ENCODE measurements at places on chromosomes 11 and 22. TPM values are rescaled to one million over a fixed set of nuclear protein-coding genes. Genes with fewer than 3 reads are reported as not detected.

SNX19 gene
- 48.3 TPM for total RNA-seq

SVIP gene
- total RNA-seq = 6.9 TPM

IGF2 gene
- total RNA-seq = 30.0 TPM

SMIM35 gene
- not detected for total RNA-seq

UPB1 gene
- total RNA-seq = not detected

LMO2 gene
- 2.4 TPM for total RNA-seq

BTBD18 gene
- total RNA-seq = not detected

LTBP3 gene
- 47.3 TPM for total RNA-seq

CCDC89 gene
- total RNA-seq = not detected

LDHA gene
- 1,779 TPM for total RNA-seq

BBOX1 gene
- 13.2 TPM for total RNA-seq

BRSK2 gene
- 0.28 TPM for total RNA-seq

PGA5 gene
- total RNA-seq = not detected

RBM4 gene
- total RNA-seq = 102 TPM

SLC22A6 gene
- not detected for total RNA-seq

IGSF9B gene
- 0.92 TPM for total RNA-seq

OR52I2 gene
- not detected for total RNA-seq

PHETA2 gene
- 1.7 TPM for total RNA-seq
